ENCODE measurements at places on chromosomes 5 and 9.

DNA sequence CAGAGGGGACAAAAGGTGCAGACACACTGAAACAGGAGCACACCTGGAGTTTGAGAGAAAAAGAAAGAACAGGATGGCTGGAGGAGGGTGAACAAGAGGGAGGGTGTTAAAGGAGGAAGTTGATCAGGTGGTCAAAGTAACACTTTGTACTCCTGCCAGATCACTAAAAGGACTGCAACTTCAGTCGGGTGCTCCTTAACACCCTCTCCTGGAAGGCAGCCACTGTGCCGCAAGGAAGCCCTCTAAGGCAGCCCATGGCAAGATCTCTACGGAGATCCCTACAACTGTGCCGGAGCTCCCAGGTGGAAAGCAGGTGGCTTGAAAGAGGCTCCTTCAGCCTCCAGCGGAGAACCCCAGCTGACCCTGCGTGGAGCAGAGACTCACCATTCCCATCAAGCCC lies 124.4 kb upstream of the MSX2 start:
- no peak for DNase-seq

GRCh38 chr5:72499730-72500129 lies 7.5 kb downstream of the ZNF366 start:
- no peak for DNase-seq

GRCh38 chr9:114722937-114723620 lies 41.1 kb upstream of the TEX48 start:
- no peak for DNase-seq

DNA sequence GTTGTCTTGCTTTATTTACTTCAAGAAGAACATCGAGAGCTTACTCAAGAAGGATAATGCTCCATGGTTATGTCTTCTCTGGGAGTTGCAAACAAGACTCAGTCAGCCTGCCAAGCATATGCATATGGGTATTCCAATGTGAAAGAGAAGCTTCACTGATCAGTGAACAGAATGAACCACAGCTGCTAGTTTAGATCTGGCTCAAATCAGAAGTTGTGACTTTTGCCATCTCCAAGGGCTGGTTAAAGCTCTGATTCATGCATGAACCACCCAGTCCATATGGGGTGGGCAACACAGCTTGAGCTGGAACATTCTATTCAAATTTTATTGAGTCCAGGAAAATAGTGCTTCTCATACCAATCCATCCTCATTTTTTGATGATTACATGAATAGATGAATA lies 50.0 kb downstream of the ATPSCKMT start:
- no peak for DNase-seq
